ENCODE measurements at places on chromosomes 6 and 20.

GRCh38 chr6:43910638-43911353 lies 140.8 kb downstream of the VEGFA start:
- DNase-seq: no peak

DNA sequence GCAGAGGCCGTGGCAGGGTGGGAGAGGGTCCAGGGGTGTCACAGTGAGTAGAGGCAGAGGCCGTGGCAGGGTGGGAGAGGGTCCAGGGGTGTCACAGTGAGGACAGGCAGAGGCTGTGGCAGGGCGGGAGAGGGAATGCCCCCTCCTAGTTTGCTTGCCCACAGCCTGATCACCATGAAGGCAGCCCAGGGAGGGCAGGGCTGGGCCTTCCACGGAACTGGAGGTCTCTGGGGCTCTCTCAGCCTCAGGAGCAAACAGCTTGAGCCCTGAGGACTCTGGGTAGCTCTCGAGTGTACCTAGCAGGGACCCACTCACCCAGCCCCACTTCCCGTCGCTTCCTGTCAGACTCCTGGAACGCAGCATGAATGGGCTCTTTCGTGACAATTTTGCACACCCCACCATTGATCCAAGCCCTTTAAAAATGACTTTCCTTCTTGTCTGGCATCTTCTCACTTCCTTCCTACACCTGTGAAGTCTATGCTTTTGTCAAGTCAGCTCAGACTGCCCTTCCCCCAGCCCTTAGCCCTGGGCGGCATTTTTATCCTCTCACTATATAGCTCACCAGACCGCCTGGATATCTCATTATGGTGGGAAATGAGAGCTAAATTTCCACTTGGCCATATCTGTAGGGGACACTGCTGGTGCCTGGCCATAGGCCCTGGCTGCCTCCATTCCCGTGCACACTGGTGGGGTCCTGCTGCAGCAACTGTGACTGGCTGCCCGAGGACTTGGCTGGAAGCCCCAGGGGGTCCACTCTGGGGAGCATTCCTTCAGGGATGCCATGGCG lies 140.3 kb downstream of the CDC5L start:
- DNase-seq: no peak

DNA sequence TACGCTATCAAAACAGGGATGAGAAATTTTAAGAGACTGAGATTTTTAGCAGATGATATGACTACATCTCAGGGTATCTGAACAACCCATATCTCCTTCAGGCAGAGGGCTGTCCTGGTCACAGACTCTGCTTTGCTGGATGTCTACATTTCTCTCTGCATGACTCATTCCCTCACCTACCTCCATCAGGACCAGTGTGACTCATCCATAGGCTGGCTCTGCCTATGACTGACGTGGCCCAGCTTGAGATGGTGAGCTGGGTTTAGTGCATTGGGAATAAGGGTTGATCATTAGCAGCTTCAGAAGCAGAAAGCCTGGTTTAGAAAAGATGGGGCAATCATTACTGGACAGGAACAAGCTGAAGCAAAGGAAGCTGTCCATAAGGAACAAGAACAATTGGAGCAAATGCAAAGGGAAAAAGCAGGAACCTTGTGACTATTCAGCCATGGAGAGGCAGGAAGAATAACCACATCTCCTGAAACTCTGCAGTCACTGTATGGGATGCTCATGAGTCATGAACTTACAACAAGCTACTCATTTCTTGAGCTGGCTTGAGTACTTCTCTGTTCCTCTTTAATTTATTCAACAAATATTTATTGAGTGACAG lies 86.4 kb upstream of the CBLN4 start:
- DNase-seq: no peak

DNA sequence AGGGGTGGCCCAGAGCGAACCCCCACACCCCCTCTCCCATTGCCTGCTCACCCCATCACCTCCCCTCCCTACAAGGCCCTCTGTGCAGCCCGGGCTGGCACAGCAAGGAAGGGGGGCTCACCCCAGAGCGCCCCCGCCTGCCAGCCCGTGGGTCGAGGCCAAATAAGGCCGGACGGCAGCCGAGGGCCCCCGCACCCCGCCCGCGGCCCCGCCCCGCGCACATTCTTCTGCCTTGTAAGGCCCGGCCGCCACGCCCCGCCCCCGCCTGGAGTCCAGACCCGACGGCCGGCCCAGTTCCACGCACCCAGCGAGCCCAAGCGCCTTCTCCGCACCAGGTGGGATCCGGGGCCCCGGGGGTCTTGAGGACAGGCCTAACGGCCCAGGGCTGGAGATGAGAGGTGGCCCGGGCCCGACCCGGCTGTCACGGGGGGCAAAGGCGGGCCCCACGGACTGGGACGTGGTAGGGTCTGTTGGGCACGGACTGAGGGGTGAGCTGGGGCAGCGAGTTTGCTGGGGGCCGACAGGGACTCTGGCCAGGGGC lies at the start of gene MYL9:
Gene MYL9 (plus strand): TSS at position 293 of the 541 bp plus-strand sequence. CDS start 3,366 bp downstream, outside the sequence.
- no peak for DNase-seq

DNA sequence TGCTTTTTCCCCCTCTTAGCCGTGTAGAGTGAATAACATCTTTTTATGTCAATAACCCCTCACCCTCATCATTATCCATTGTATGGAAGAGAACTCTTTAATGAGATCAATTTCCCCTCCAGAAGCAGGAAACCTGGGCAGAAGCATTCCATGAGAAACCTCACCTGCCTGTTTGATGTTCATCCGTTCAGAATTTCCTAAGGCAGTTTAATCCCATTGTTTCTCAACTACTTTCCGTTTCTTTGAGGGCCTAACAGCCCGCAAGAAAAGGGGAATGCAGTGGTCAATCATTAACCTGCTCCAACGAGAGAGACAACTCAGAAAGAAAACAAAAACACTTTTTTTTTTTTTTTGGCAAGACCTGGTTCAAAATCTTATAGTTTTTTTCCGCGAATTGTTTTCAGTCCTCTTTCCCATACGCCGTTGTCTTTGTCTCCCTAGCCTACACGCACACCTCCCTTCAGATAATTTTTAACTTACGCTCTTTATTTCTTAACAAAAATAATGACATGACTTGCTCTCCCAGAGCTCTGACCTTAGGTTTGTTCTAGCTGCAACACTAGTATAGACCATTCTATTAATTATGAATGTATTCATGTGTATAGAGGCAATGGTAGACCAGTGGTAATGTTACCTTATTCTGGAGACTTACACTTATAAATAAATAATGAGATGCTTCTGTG lies 25.6 kb upstream of the ID4 start:
- DNase-seq: no peak

DNA sequence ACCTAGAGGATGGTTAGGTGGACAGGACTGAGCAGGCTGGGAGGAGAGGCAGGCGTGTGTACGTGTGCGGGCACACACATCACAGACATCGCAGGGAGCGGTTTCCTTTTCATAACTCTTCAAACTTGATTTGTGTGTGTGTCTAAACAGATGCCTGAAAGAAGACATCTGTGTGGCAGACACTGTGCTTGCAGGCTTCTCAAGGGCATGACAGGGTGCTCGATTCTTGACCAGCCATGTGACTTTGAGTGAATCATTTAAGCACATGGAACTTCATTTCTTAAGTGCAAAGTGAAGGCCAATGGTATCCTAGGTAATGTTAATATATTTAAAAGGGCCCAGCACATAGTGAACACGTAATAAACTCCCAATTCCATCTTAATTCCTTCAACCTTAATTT lies 186.5 kb downstream of the SCP2D1 start:
- no peak for DNase-seq

DNA sequence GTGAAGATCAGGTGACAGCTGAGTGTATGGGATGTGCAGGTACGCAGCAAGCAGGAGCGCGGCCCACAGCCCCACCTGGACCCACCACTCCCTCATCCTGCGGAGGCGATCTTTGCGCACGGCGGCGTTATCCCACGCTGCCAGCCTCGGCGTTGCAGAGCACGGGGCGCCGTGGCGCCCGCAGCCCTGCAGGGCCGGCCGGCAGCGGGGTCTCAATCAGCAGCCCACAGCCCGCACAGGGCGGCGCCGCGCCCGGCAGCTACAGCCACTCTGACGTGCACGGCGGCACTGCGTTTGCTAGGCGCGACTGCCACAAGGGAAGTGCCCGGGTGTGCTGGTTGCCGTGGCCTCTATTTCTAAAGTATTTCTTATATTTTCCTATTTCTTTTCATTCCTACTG lies 46.9 kb downstream of the LAMA2 start:
- DNase-seq: no peak

DNA sequence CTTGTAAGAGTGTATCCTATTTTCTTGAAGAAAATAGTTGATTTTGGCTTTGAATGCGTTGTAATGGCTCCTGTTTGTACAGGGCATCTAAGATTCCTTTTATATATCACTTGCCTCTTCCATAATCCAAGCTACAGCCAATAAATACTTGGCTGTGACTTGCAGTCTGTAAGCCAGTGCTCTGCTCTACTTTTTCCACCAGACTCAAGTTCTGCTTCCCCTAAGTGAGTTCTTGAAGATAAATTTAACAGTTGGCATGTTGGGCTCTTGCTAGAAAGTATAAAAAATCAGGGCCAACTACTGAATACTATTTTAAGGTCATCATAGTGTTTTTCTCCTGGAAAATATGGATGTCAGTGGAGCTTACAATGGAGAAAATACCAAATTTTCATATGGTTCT lies 36.5 kb upstream of the SCGN start:
- no peak for DNase-seq

DNA sequence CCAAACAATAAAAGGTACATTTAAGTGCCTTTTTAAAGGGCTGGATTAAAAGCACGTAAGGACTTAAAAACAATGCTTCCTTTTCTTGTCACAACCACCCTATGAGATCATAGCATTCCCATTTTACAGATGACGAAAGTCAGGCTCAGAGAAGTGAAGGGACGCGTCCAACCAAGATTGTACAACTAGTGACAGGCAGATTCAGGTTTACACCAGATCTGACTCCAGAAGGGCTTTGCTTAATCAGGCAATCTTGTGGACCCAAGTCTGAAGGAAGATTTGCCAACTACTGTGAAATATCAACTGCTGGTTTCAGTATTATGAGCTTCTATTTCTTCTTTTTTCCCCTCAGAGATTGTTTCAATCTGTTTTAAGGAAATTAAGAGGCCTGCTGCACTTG lies 877 bp downstream of the ENPP4 start:
- no peak for DNase-seq

DNA sequence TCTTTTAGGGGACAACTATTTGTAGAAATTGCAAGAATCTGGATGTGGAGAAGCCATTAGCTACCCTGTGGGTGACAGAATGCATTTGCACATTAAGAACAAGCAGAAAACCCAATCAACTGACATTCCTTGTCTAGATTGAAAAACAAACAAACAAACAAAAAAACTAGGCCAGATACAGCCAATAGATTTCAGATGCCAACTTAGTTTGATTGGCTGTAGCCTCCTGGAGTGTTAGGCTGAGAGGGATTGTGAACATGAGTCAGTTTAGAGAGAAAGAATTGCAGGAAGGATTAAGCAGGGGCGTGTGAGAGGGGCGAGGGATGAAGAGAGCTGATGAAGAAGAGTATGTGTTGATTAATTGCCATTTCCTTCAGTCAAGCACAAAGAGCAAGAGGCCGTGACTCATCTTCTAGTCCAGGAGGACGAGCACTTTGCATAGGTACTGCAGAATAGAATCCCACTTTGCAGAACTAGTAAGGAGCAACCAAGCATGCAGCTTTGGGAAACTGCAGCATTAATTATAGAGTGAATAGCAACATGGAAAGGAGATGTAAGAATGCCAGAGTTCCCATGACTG lies 188.0 kb upstream of the RAB32 start:
- DNase-seq: no peak

DNA sequence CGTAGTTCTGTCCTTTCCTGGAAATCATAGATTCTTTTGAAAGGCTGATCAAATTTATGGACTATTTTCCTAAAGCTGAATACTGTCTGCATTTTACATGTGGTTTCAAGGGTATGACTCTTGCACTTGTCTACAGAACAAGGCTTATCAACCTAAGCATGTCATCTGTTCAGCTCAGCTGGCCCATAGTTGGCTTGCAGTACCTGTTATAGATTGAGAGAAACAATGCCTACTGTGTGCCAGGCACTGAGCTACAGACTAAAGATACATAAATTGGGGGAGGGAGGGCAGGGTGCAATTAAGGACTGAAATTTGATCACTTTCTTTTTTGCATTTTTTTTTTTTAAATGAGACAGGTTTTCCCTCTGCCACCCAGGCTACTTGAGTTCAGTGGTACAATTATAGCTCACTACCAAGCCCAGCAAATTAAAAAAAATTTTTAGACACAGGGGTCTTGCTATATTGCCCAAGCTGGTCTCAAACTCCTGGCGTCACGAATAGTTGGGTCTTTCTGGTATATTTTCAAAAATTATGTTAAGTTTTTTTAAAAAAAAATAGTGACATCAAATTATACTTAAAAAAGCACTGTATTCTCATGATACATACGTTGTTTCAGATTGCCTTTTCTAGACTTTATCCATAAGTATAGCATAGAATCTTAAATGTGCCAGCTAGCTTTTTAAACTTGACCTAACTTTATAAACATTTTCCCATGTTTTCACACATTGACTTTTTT lies 52.2 kb downstream of the RREB1 start:
- DNase-seq: no peak

GRCh38 chr6:2478200-2478599 lies 232.8 kb upstream of the GMDS start:
- DNase-seq: no peak

DNA sequence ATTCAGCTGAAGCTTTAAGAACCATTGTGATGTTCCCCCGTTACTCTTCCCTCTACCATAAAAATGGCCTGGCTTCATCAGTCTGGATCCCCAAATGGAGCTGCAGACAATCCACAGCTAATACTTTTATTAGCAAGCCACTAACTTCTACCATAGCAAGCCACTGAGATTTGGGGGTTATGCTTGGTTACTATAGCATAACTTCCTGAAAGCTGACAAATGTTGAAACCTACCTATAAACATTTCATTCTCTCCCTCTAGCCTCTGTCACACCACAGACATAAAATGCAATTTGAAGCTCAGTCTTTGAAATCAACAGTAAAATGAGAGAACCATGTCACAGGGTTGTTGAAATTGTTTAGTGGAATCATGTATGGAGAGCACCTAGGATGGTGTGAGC lies 3.0 kb upstream of the HTR1E start:
- DNase-seq: no peak

GRCh38 chr6:27757307-27757706 lies 154.9 kb downstream of the OR2B2 start:
- peak; percentile 19 for DNase-seq

GRCh38 chr20:7692478-7692877 lies 247.8 kb downstream of the HAO1 start:
- DNase-seq: no peak
